ENCODE measurements at places on chromosomes 13 and 19.

- DNase-seq: no peak
Observed at GRCh38 chr13:79283742-79284141, 122.3 kb downstream of the RBM26 start.

DNA sequence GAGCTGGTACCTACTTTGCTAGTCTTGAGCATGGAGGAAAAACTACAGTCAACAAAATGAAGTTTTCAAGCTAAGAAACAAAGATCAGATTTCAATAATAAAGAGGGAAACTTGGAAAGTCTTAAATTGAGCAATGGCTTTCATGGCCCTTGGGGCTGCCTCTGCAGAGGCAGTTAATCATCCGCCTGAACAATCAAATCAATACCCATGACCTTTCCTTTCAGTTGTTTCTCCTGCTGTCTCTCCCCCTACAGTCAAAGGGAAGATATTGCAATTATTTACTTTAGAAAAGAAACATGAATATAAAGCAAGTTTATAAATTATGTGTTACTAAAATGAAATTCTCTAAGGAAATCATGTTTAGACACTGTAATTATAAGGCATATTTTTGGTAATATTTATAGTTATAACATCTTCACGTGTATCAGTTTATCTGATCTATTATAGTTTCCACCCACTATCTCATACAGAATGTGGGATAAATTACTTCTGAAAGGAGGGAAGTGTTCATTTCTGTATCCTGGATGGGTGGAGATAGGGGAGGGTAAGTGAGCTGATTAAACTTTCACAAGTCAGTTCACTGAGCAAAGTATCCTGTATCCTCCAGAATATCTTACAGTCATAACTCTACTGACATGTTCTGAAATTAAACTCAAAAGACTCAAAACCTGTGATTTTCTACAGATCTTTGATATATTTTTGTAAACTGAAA, 72.4 kb upstream of the TSC22D1 start:
- no peak for DNase-seq

GRCh38 chr13:81133066-81133465, 792.1 kb upstream of the SPRY2 start:
- DNase-seq: no peak

GRCh38 chr19:53953383-53953782, 9.4 kb upstream of the CACNG8 start:
- no peak for DNase-seq

DNA sequence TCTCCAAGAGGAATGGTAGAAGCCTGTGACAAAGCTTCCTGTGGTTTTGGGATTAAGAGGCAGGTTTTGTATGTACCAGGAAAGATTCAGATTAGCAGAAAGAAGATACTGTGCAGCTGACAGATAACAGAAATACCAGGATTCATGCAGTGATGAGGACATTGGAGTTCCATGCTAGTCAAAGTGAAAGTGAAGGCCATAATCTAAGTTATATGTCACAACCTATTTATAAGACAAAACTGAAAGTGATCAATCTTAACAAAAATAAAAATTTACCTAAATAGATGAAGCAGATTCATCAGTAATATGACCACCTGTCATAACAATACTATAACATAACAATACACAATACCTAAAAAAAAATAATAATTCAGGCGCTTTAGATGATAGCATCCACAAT, 1305.2 kb upstream of the PCDH9 start:
- no peak for DNase-seq

Measured in SIG-M5 (cell line).